MCF 10A (cell line): ENCODE measurements at places on chromosomes 2 and 18. TPM values are rescaled to one million over a fixed set of nuclear protein-coding genes. Genes with fewer than 3 reads are reported as not detected.

- H3K36me3 ChIP-seq, result no peaks in the 10 kb centered on the region
- DNase-seq, result no peak
- H3K27me3 ChIP-seq, result peaks cover 11% of the 10 kb centered on the region
- no peak overlapping the region for H3K4me3 ChIP-seq
- no peak overlapping the region for H3K27ac ChIP-seq
Observed at GRCh38 chr2:170301626-170302025, 123.7 kb downstream of the MYO3B start.

- peaks cover 39% of the 10 kb centered on the region for H3K4me1 ChIP-seq
- H3K36me3 ChIP-seq, result peaks cover 37% of the 10 kb centered on the region
- peak; percentile 55 for DNase-seq
- peak within 1 kb of the TSS; percentile 100 for H3K27ac ChIP-seq
Observed at GRCh38 chr2:241315879-241316631, at the start of gene SEPTIN2. Gene SEPTIN2 (plus strand): TSS chr2:241315925. CDS start chr2:241324233, 8,308 bp downstream.

Gene ACKR3
- 0.29 and 0.61 TPM in 2 replicates for total RNA-seq

Gene CPO
- total RNA-seq, result not detected in 2 replicates

DNA sequence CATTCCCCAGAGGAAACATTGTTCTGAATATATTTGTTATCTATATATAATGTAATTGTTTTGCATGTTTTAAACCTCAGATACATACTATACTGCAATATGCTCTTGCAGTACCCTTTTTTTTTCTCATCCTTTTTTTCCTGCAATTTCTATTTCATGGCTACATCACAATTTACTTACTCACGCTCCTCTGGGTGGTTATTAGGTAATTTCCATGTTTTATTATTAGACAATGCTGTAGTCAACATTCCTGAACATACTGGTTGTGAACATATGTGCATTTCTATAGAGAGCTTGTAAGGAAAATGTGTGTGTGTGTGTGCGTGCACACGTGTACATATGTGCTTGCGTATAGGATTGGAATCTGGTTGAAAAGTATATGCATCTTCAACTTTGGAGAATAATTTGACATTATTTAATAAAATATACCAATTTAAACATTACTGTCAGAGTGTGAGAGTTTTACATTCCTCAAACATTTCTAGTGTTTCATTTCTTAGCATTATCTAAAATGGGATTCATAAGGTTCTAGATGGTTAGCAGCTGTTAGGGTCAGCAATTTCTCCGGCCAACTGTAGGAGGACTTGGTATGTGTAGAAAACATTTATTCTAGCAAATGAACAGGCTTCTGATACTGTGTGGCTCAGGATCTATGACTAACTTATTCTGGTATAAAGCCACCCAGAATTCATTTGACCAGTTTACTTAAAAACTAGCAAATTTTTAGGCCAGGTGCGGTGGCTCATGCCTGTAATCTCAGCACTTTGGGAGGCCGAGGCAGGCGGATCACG lies 22.4 kb downstream of the NCOA1 start:
- no peaks in the 10 kb centered on the region for H3K27me3 ChIP-seq
- H3K36me3 ChIP-seq, result no peaks in the 10 kb centered on the region
- H3K4me3 ChIP-seq, result no peak overlapping the region
- DNase-seq, result no peak
- H3K4me1 ChIP-seq, result peaks cover 18% of the 10 kb centered on the region

- no peaks in the 10 kb centered on the region for H3K27me3 ChIP-seq
- H3K4me1 ChIP-seq, result no peaks in the 10 kb centered on the region
- H3K4me3 ChIP-seq, result no peak overlapping the region
- H3K27ac ChIP-seq, result no peak overlapping the region
- no peak for DNase-seq
- H3K36me3 ChIP-seq, result no peaks in the 10 kb centered on the region
Observed at GRCh38 chr18:27785815-27786471, 391.0 kb downstream of the CDH2 start.

DNA sequence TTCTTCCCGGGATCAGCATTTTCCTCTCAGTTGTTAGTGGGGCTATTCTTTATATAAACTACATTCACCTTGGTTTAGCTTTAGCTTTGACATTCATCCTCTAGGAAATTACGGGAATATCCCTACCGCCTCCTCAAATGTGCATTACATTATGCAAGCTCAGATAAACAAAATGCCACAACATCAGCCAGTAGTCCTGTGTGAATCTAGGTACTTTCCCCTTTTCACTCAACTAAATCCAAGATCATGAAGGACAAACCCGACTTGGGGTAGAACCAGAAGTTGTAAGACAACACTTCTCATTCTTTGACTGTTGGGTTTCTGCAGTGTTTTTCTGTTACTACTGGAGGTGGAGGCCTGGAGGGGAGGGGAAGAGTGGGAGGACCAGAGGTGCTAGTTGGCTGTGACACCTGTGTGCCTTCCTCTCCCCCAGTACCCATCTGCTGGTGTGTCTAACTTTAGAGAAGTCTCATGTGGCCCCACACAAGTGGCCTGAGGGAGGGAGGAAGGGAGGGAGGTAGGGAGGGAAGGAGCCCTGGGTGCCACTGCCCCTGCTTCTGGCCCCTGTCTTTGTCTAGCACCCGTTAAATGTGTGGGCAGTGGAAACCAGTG lies 84.8 kb upstream of the BCL2L11 start:
- H3K4me3 ChIP-seq, result no peak overlapping the region
- H3K27me3 ChIP-seq, result peaks cover 40% of the 10 kb centered on the region
- no peak for DNase-seq
- no peak overlapping the region for H3K27ac ChIP-seq
- peaks cover 5% of the 10 kb centered on the region for H3K36me3 ChIP-seq

DNA sequence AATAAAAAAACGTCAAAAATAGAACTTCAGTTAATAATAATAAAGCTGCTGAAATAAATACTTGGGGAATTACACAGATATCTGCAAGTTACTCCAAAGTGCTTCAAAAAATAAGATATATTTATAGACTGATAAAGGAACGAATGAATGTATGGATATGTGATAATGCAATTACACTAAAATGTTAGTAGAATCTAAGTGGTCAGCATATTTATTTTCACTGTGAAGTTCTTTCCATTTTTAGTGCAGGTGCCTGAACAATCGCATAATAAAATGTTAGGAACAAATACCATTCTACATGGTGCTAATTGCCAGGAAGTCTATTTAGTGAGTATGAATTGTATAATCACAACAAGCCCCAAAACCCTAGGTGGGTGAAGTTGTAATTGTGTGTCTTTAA lies 169.6 kb upstream of the RGPD4 start:
- H3K4me3 ChIP-seq, result no peak overlapping the region
- no peaks in the 10 kb centered on the region for H3K4me1 ChIP-seq
- no peak overlapping the region for H3K27ac ChIP-seq
- H3K27me3 ChIP-seq, result no peaks in the 10 kb centered on the region
- H3K36me3 ChIP-seq, result no peaks in the 10 kb centered on the region
